ENCODE measurements at places on chromosomes 3 and 15.

DNA sequence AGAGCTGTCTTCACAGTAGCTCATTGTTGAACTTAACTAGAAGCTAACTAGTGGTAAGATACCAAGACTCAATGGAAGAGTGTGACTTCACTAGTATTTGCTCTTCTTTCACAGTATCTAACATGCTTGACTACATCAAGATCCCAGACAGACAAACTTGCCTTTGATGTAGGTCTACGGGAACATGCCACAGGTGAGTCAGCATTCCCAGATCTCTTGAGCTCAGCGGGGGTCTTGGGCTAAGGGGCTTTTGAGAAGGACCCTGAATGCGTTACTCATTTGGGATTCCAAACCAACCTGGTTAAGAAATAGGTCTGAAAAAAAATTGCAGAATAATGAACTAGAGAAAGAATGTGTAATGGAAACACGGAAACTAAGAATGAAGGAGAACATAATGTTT is 222.4 kb downstream of the RYR3 start:
- no peak for DNase-seq

GRCh38 chr3:71478568-71478967 is 105.0 kb downstream of the FOXP1 start:
- no peak for DNase-seq

DNA sequence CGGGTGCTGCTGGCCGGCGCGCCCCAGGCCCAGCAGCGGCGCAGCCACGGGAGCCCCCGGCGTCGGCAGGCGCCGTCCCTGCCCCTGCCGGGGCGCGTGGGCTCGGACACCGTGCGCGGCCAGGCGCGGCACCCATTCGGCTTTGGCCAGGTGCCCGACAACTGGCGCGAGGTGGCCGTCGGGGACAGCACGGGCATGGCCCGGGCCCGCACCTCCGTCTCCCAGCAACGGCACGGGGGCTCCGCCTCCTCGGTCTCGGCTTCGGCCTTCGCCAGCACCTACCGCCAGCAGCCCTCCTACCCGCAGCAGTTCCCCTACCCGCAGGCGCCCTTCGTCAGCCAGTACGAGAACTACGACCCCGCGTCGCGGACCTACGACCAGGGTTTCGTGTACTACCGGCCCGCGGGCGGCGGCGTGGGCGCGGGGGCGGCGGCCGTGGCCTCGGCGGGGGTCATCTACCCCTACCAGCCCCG is 777 bp downstream of the LOXL1 start:
- peak; percentile 58 for DNase-seq

DNA sequence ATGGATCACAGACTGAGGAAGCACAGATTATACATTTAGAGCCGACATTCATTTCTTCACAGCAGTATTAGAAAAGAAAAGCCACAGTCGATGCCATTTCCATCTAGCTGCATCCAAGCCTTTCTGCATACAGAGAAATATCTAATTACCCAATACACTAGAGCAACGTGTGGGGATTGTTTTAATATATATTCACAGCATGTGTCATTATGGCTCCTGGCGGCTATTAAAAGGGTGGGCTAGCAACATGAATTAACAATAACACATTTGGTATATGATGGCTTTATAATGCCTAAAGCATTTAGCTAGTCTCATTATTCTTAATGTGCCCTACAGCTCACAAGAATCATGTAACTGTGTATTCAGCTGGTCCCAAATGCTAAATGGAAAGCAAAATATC is 1030.5 kb downstream of the FHIT start:
- DNase-seq = no peak

All from tongue (tissue), 3 donors.